ENCODE measurements at places on chromosomes 6 and 20. TPM values are rescaled to one million over a fixed set of nuclear protein-coding genes. Genes with fewer than 3 reads are reported as not detected.

DNA sequence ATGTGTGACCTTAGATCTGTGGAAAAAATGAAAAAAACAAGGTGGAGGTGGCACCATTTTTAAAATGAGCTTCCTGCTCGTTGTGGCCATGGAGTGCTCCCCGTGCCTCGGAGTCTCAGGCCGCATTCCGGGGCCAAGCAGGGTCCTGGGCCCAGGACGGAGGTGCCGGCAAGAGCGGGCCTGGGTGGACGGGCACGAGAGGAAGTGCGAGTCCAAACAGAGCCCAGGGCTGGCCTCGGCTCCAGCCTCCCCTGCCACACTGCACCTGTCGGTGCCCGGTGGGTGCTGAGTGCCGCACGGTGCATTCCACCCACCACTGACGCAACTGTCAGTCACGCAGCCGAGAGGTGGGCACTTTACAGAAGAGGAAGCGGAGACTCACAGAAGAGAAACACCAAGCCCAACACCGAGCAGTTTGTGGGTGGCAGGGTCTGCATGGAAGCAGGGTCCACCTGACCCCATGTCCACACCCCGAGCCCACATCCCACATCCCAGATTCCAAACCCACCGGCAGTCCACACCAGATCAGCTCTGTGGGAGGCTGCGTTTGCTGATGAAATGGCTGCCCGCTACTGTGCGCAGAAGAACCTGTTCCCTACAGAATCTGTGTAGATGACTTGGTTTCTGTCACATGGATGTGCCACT is 97.7 kb downstream of the PSMB1 start:
- no peak overlapping the region for H3K27ac ChIP-seq
- peaks cover 10% of the 10 kb centered on the region for H3K4me1 ChIP-seq
- H3K27me3 ChIP-seq, result no peaks in the 10 kb centered on the region
- no peaks in the 10 kb centered on the region for H3K36me3 ChIP-seq

DNA sequence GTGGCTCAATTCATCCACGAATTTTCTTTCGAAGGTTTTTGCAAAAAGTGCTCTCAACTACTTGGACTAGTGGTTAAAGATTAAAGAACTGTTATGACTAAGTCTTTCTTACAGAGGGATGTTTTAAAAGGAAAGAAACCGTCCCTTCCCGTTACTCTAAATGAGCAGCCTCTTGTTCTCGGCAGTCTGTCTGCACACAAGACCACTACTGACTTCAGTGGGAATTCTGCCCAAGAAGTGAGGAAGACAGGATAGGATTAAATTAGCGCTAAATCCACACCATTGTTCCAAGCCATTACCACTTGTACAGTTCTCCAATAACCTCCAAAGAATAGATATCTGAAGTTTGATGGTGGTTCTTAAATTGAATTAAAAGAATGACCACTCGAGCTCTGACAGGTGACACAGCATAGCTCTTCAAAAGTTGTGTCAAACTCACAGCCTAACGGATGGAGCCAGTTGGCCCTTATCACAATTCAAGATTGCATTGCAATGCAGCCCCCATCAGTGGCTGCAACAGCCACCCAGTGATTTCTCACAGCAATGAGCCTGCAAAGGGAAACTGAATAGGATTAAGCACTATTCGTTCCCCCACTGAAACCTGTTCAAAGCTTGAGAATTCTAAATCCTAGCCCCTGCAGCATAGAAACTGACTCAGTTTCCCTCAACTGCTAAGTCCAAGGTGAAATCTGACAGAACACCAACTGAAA is 1.8 kb downstream of the EPB41L2 start:
- no peak overlapping the region for H3K4me3 ChIP-seq
- H3K27me3 ChIP-seq, result peaks cover 9% of the 10 kb centered on the region
- peaks cover 21% of the 10 kb centered on the region for H3K4me1 ChIP-seq
- no peak overlapping the region for H3K27ac ChIP-seq
- no peak for DNase-seq

- H3K27ac ChIP-seq, result no peak overlapping the region
- H3K4me3 ChIP-seq, result no peak overlapping the region
- no peaks in the 10 kb centered on the region for H3K4me1 ChIP-seq
- H3K36me3 ChIP-seq, result no peaks in the 10 kb centered on the region
These were observed 90.6 kb downstream of the EYA2 start for GRCh38 chr20:46985250-46985649.

- H3K4me1 ChIP-seq, result peaks cover 36% of the 10 kb centered on the region
- H3K27ac ChIP-seq, result no peak overlapping the region
- H3K4me3 ChIP-seq, result peak overlapping the region; percentile 38
These were observed 112.6 kb upstream of the RALGAPA2 start for GRCh38 chr20:20824924-20825584.

Gene SLC35F1
- not detected for polyA plus RNA-seq

Gene FRK
- not detected for polyA plus RNA-seq

DNA sequence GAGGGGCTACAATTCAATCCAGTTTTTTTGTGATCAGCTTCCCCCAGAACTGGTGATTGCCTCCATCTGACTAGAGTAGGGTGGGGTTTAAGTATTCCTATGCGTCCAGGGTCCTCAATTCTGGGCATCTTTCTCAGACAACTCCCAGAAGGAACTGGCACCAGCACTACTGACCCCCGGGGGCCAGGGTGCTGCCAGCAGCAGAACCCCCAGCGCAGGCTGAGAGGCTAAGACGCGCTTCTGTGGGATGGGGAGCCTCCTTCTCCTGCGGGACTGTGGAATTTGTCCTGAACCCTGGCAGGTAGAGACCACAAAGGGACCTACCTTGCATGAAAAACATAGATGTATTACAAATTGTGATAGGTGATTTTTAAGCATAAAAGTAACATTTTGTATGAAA is 124.4 kb downstream of the PACRG start:
- no peaks in the 10 kb centered on the region for H3K36me3 ChIP-seq
- no peaks in the 10 kb centered on the region for H3K4me1 ChIP-seq
- H3K4me3 ChIP-seq, result no peak overlapping the region
- H3K27me3 ChIP-seq, result no peaks in the 10 kb centered on the region

DNA sequence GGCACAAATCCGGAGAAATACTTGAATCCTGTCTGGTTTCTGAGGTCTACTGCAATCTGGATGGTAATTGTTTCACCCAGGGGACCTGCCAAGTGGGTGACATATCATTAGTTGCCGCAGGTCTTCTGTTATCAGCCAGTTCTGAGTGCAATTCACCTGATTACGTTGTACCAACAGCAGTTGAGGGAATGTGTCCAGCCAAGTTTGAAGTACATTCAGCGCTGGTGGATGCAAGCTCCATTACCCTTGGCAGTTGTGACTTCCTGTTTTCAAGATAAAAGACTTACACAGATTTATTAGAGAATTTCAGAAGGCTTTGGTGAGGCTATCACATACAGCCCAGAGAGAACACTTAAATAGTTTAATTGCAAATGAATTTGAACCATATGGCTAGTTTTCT is 42.8 kb downstream of the FNDC1 start:
- no peak overlapping the region for H3K27ac ChIP-seq
- no peaks in the 10 kb centered on the region for H3K36me3 ChIP-seq
- H3K27me3 ChIP-seq, result no peaks in the 10 kb centered on the region
- no peak overlapping the region for H3K4me3 ChIP-seq
- DNase-seq, result no peak
- H3K4me1 ChIP-seq, result no peaks in the 10 kb centered on the region

DNA sequence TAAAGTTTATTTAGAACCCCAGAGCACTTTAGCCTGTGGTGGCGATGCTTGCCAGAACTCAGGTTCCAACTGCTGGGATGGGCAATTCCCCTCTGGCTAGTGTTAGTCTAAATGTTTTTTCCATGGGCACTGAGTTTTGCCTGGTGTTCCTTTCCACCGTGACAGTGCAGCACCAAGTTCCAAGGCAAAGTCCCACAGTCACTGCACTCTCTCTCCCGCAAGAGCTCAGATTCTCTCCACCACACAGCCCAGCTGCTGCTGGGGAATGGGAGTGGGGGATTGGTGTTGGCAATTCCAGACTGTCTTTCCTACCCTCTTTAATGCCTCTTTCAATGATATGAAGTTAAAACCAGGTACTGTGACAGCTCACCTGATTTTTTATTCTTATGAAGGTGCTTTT is 247.6 kb downstream of the ALDH8A1 start:
- no peak overlapping the region for H3K27ac ChIP-seq
- no peaks in the 10 kb centered on the region for H3K36me3 ChIP-seq
- no peak for DNase-seq
- H3K4me1 ChIP-seq, result peaks cover 2% of the 10 kb centered on the region
- H3K4me3 ChIP-seq, result no peak overlapping the region
- H3K27me3 ChIP-seq, result no peaks in the 10 kb centered on the region

GRCh38 chr20:42024653-42025052 is 406.5 kb upstream of the CHD6 start:
- DNase-seq, result no peak
- no peaks in the 10 kb centered on the region for H3K27me3 ChIP-seq
- no peak overlapping the region for H3K4me3 ChIP-seq
- H3K27ac ChIP-seq, result no peak overlapping the region

- H3K27me3 ChIP-seq, result no peaks in the 10 kb centered on the region
- no peak overlapping the region for H3K27ac ChIP-seq
- H3K36me3 ChIP-seq, result no peaks in the 10 kb centered on the region
- no peak overlapping the region for H3K4me3 ChIP-seq
- no peaks in the 10 kb centered on the region for H3K4me1 ChIP-seq
- no peak for DNase-seq
These were observed 110.2 kb downstream of the LAMA2 start for GRCh38 chr6:128993166-128993565.

DNA sequence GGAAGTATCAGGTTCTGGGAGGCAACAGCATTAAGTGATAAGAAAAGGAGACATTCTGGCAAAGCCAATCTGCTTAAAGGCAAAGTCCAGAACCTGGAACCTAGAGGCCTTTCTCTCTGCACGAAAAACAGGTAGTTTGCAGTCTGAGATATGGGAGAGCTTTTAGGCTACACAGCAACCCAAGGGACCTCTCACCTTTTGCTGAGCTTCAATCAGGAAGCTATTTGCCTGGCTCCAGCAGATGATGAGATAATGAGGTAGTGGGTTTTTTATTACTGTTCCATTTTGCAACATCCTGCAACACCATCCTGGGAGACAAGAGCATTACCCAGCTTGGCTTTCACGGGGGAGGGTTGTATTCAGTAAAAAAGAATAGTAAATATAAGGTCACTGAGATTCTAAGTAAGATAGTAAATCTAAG is 143.1 kb downstream of the ADGRG6 start:
- no peaks in the 10 kb centered on the region for H3K4me1 ChIP-seq
- no peaks in the 10 kb centered on the region for H3K27me3 ChIP-seq
- no peak overlapping the region for H3K4me3 ChIP-seq
- H3K27ac ChIP-seq, result no peak overlapping the region

Gene CYP24A1
- not detected for polyA plus RNA-seq

Gene HLA-DQA1
- 117 TPM for polyA plus RNA-seq

DNA sequence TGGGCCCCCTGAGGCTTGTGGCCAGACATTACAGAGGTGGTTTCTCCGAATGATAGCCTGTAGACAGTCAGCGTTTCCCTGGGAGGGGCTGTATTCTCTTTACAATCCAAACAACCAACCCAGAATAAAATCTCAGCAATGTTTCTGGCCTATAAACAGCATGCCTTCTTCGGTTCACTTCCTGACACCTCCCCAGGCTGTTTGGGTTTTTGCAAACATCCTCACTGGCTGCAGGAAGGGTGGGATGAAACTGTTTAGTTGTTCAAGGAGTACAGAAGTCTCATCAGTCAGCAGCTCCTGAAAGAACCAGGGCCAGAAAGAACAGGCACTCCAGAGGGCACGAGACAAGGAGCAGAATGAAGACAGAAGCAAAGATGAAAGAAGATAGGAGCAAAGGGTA is 350.0 kb downstream of the QKI start:
- no peaks in the 10 kb centered on the region for H3K4me1 ChIP-seq
- H3K4me3 ChIP-seq, result no peak overlapping the region
- DNase-seq, result no peak
- H3K27ac ChIP-seq, result no peak overlapping the region
- no peaks in the 10 kb centered on the region for H3K36me3 ChIP-seq
- H3K27me3 ChIP-seq, result peaks cover 11% of the 10 kb centered on the region

GRCh38 chr6:157045831-157046454 is 268.8 kb downstream of the ARID1B start:
- H3K27me3 ChIP-seq, result no peaks in the 10 kb centered on the region
- no peak overlapping the region for H3K4me3 ChIP-seq
- H3K4me1 ChIP-seq, result peaks cover 7% of the 10 kb centered on the region
- H3K36me3 ChIP-seq, result no peaks in the 10 kb centered on the region
- no peak overlapping the region for H3K27ac ChIP-seq
- no peak for DNase-seq

Gene TP53TG5
- polyA plus RNA-seq, result not detected

DNA sequence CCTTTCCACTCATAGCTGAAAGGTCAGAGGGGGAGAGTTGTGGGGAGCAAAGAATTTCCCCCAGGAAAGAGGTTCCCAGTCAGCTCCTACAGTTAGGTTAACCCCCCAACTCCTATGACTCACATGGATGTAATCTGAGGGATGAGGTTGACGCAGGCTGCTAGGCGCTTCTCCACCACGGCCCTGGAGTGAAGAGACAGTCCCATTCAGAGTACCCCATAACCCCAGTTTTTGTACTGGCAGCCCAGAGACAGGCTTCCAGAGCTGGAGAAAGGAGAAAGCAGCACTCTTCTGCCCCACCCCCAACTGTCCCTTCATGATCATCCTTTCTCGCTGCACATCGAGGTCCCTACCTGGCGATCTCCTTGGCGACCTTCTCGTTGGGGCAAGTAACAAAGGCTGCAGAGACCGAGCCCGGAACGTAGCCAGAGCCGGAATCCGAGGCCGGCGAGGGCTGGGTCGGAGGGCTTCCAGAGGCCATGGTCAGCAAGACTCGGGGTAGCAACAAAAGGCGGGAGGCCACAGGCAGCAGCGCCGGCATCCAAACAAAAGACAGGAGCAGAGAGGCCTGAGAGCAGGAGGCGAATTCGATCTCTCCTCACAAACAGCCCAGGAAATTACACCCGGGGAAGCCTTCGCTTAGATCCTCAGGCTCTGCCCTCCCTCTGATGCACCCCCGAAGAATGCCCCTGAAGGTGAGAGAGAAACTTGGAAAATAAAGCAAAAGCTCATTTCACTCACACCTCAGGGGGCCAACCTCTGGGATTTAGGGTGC is 592 bp downstream of the CUTA start:
- H3K4me3 ChIP-seq, result peak overlapping the region; percentile 71
- peak; percentile 52 for DNase-seq
- no peaks in the 10 kb centered on the region for H3K27me3 ChIP-seq
- peaks cover 29% of the 10 kb centered on the region for H3K4me1 ChIP-seq

Gene ARG1
- polyA plus RNA-seq, result not detected

Gene GSTA2
- polyA plus RNA-seq, result not detected

DNA sequence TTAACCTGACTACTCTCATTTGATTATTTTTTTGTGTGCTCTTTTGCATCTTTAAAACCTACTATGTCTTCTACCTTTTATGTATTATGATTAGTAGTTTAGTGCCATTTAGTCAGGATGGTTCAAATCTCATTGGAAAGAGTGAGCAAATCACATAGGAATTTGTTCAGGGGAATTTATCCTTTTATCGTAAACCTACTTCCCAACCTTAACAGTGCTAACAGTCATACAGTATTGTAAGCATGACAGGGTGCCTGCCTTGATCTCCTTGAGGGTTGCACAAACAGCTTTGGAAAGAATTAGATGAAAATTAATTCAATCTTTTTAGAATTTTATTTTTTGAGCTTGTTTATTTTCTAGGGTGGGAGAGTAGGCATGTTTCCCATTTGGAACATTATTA is 18.3 kb downstream of the RNF8 start:
- H3K36me3 ChIP-seq, result peaks cover 37% of the 10 kb centered on the region
- no peaks in the 10 kb centered on the region for H3K27me3 ChIP-seq
- H3K27ac ChIP-seq, result no peak overlapping the region
- no peak overlapping the region for H3K4me3 ChIP-seq
- no peak for DNase-seq

Gene BNIP5
- not detected for polyA plus RNA-seq

Data from CD14-positive monocyte (primary cell).